ENCODE measurements at places on chromosomes 1 and 21. TPM values are rescaled to one million over a fixed set of nuclear protein-coding genes. Genes with fewer than 3 reads are reported as not detected.
A peak's percentile ranks its signal among the peaks of the same experiment; 100 is the strongest.

The RHEX gene
- total RNA-seq = 3.1 TPM

GRCh38 chr1:69492286-69492685, 75.4 kb upstream of the LRRC7 start:
- no peak for DNase-seq

GRCh38 chr1:171998711-171999110, 157.4 kb downstream of the DNM3 start:
- DNase-seq = no peak

GRCh38 chr1:220922951-220923350, 43.7 kb downstream of the HLX start:
- DNase-seq = no peak

- DNase-seq = no peak
These were observed 21.9 kb upstream of the OVAAL start for GRCh38 chr1:180536821-180537372.

DNA sequence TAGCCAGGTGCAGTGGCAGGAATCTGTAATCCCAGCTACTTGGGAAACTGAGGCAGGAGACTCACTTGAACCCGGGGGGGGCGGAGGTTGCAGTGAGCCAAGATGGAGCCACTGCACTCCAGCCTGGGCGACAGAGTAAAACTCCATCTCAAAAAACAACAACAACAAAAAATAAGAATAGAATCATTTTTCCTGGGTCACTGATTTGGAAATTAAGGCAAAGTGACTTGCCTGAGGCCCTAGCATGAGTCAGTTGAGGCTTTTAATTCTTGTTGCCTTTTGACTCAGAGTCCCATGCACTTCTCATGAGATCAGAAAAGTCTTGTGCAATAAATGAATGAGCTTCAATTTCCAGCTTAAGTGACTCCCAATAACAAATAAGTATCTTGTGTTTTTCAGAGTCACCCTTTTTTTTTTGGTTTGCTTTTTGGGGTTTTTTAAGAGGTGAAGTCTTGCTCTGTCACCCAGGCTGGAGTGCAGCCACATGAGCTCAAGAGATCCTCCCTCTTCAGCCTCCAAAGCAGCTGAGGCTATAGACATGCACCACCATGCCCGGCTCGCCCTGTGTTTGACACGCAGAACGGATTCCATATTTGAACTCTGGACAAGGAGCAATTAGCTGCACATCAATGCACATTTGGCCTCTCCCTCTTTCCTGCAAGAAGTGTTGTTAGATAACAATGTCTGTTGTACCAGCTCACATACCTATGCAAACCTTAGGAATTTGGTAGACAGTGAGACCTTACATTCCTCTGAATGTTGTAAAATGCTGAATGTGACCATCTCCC, 3.4 kb upstream of the PLEKHM2 start:
- no peak for DNase-seq

The ZP4 gene
- total RNA-seq = not detected

- no peak for DNase-seq
These were observed 237.6 kb downstream of the SDCCAG8 start for GRCh38 chr1:243493156-243494129.

- no peak for DNase-seq
These were observed 37.2 kb downstream of the PBX1 start for GRCh38 chr1:164596172-164596571.

GRCh38 chr1:219689774-219690173, 76.9 kb upstream of the ZC3H11B start:
- no peak for DNase-seq

- DNase-seq = no peak
These were observed 22.5 kb downstream of the MMEL1 start for GRCh38 chr1:2610036-2610959.

GRCh38 chr1:183234660-183235476, 48.8 kb downstream of the LAMC2 start:
- DNase-seq = peak; percentile 55

GRCh38 chr1:201626629-201627275, 87.8 kb downstream of the NAV1 start:
- DNase-seq = no peak

The NRDC gene
- 149 TPM for total RNA-seq

GRCh38 chr1:56532350-56532683, 47.0 kb downstream of the PLPP3 start:
- no peak for DNase-seq

The S100A7A gene
- total RNA-seq = not detected

DNA sequence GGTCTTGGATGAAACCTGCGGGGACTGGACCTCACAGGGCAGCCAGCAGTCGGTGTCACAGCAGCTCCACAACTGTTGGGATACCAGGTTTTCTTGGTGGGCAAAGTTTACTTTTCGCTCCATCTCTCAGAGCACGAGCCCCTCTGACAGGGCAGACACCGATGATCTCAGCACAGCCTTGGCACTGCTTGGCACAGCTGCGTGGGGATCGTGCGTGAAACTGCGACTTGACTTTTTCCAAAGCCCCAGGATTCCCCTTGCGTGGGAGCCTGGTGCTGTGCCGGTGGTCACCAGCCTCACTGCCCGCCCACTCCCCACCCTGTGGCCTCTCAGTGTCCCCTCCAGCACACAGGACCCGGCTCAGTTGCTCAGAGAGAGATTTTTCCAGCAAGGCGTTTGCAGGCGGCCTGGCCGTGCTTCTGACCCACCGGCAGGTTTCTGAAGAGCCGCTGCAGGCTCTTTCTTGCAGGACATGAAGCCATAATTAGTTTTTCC, 57.3 kb downstream of the SIK1 start:
- DNase-seq = no peak

GRCh38 chr1:41702771-41703170, 216.0 kb downstream of the HIVEP3 start:
- no peak for DNase-seq

The RSRP1 gene
- 195 TPM for total RNA-seq

DNA sequence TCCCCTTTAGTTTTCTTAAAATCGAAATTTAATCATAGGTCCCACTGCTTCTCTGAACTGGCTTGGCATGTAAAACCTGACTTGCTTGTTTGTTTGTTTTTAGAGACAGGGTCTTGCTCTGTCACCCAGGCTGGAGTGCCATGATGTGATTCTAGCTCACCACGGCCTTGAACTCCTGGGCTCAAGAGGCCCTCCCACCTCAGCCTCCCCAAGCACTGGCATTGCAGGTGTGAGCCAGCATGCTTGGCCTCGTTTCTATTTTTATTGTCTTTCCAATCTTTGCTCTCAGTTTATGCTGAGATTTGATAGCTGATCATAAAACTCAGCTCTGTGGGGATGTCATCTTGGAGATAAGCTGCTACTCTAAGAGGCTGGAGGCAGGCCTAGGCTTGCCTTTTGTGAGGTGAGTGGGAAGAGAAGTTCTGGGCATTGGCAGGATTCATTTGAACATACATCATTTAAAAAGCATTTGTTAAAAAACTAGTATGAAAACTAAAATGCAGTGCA, 51.5 kb upstream of the GCLM start:
- DNase-seq = no peak

- no peak for DNase-seq
These were observed 71.5 kb upstream of the NR5A2 start for GRCh38 chr1:199956005-199956404.

GRCh38 chr1:63831409-63831808, 57.6 kb downstream of the ROR1 start:
- DNase-seq = no peak

GRCh38 chr1:162072740-162073139, 3.2 kb downstream of the NOS1AP start:
- DNase-seq = no peak

All from upper lobe of left lung (tissue), 6 donors.